ENCODE measurements at places on chromosomes 7 and 10. TPM values are rescaled to one million over a fixed set of nuclear protein-coding genes. Genes with fewer than 3 reads are reported as not detected.

Gene CFAP46
- 0.16 TPM for total RNA-seq

Gene TAS2R4
- 0.60 TPM for total RNA-seq

- DNase-seq: no peak
Measured at GRCh38 chr10:94002156-94002555, 8.4 kb downstream of the PLCE1 start.

Gene VPS26A
- 32.2 TPM for total RNA-seq

DNA sequence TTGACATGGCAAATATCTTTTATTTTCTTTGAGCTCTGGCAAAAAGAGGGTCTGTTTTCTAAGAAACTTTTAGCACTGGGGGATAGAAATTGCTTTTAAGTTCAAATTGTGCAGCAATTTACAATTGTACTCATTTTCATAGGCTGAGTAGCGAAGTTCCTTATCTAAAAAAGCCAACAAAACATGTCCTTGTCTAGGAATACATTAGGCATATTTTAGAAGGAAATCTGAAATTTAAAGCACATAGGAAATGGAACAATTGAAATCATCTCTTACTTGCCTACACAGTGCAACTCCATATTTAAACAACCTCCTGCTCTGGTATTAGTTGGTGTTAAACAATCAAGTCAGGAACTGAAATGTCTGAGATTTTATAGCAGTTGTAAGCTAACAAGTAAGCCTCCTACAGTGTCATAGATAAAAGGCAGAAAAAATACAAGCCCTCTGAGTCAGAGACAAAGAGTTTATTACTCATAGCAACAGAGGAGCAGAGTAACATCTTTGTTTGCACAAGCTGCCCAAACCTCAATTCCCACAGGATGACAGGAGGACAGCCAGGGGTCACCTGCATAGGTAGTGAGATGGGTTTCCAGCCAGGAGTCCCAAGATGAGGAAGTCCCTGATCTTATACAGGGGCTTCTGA, 280.2 kb upstream of the HGF start:
- DNase-seq: no peak

Gene LIPM
- total RNA-seq: not detected

- DNase-seq: no peak
Measured at GRCh38 chr10:26528715-26529393, 90.7 kb downstream of the APBB1IP start.

- DNase-seq: no peak
Measured at GRCh38 chr7:53214463-53214862, 179.0 kb downstream of the POM121L12 start.

DNA sequence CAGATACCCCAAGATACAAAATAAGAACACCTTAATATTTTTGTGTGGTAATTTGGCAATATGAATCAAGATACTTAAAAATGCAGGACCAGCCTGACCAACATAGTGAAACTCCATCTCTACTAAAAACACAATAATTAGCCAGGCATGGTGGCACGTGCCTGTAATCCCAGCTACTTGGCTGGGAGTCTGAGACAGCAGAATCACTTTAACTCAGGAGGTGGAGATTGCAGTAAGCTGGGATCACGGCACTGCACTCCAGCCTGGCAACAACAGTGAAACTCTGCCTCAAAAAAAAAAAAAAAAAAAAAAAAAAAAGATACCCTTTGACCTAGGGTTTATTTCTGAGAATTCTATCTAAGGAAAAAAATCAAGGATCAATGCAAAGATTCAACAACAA, 450.7 kb downstream of the SORCS1 start:
- no peak for DNase-seq

GRCh38 chr7:36723291-36723690, 1.0 kb downstream of the AOAH start:
- no peak for DNase-seq

DNA sequence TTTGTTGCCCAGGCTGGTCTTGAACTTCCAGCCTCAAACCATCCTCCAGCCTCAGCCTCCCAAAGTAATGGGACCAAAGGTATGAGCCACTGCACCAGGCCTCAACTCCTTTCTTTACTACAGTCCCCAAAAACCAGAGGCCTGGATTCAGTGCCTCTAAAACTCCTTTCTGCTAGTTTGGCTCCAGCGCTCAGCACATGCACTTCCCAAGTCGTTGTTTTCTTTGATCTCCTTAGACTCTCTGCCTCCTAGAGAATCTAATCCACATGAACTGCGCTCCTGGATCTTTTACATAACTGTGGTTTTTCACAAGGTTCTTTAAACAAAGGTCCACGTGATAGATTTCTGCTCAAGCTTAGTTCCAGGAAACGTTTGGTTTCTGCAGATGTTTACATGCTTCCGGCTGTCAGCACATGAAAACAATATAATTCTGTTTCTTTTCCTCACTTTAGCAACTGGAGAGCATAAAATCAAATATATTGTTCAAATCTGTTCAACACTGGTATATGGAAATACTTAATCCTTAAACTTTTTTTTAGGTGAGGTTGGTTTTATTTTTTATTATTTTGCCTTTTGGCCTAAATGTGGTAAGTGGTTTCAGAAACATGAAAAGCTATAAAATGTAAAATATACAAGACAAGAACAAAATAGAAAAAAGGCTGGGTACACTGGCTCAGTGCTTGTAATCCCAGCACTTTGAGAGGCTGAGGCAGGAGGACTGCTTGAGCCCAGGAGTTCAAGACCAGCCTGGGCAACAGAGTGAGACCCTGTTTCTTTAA, 270.5 kb upstream of the MKLN1 start:
- DNase-seq: no peak

Gene CCDC3
- 0.14 TPM for total RNA-seq

DNA sequence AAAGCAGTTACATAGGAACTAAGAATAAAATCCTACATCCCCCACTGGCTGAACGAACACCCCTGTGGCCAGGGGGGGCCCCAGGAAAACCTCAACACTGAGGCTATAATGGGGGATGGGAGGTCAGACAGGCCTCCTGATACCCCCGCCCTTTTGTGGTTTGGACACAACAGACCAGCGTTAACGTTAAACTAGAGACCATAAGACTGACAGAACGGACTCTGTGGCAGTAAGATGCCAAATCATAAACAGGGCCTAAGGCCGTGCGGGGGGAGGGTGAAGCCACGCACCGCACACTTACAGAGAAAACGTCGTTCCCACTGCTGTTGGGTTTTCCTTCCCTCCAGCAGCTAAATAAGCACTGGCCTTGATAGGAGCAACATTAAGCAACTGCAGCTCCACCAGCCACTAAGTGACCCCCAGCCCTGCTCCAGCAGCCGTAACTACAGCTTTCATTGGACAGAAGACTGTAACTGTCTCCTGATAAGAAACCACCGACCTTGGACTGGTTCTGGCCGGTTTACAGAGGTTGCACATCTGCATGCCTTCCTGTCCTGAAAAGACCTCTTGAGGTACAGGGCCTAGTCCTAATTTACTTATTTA, 3.4 kb upstream of the PPP2R2D start:
- no peak for DNase-seq
